ENCODE measurements at places on chromosomes 2 and 18. TPM values are rescaled to one million over a fixed set of nuclear protein-coding genes. Genes with fewer than 3 reads are reported as not detected.

Gene ABHD1
- 1.00 TPM for total RNA-seq

Gene HTR2B
- total RNA-seq = 0.99 TPM

Gene HPCAL1
- total RNA-seq = 25.0 TPM

Gene STPG4
- total RNA-seq = not detected

Gene KHK
- total RNA-seq = 251 TPM

Gene ANKRD29
- total RNA-seq = 0.39 TPM

- H3K27ac ChIP-seq = no peak overlapping the region
- no peaks in the 10 kb centered on the region for H3K36me3 ChIP-seq
- H3K27me3 ChIP-seq = no peaks in the 10 kb centered on the region
- no peaks in the 10 kb centered on the region for H3K4me1 ChIP-seq
- no peak overlapping the region for H3K4me3 ChIP-seq
Measured at GRCh38 chr2:113069676-113070605, 2.2 kb downstream of the IL1F10 start.

DNA sequence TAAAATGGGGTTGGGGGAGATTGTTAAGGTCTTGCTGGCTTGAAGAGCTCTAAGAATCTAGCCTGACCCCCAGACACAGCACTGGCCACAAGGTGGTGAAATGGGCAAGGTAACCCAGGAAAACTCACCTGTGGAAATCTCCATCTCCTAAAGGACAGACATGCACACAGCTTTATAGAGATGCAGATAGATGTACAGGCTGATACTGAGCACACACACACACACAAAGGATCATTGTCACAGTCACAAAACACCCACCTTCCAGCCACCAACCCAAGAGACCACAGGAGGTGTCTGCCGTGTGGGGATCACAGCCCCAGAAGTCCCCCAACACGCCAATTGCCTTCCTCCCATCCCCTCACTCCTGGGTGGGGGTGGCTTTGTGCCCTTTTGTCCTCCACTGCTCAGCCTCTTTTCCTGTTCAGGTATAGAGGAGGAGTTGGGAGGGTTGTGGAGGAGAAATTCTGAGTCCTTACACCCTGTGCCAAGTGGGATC lies 3.2 kb upstream of the CYP26B1 start:
- no peaks in the 10 kb centered on the region for H3K27me3 ChIP-seq
- H3K4me3 ChIP-seq = no peak overlapping the region
- no peak overlapping the region for H3K27ac ChIP-seq
- DNase-seq = no peak
- no peaks in the 10 kb centered on the region for H3K36me3 ChIP-seq
- H3K4me1 ChIP-seq = peaks cover 28% of the 10 kb centered on the region

- H3K4me3 ChIP-seq = no peak overlapping the region
- no peaks in the 10 kb centered on the region for H3K4me1 ChIP-seq
- H3K27ac ChIP-seq = no peak overlapping the region
- no peaks in the 10 kb centered on the region for H3K36me3 ChIP-seq
- H3K27me3 ChIP-seq = no peaks in the 10 kb centered on the region
Measured at GRCh38 chr2:145797692-145798091, 1277.8 kb upstream of the ZEB2 start.

DNA sequence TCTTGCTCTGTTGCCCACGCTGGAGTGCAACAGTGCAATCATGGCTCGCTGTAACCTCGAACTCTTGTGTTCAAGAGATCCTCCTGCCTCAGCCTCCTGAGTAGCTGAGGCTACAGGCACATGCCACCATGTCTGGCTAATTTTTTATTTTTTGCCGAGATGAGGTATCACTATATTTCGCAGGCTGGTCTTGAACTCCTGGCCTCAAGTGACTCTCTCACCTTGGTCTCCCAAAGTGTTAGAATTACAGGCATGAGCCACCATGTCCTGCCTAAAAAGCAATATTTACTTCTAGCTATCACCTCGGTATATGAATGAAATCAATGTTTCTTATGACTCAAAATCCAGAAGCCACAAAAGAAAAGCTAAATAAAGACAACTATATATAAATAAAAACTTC lies 2.2 kb downstream of the BUB1 start:
- no peak overlapping the region for H3K27ac ChIP-seq
- no peaks in the 10 kb centered on the region for H3K36me3 ChIP-seq
- H3K27me3 ChIP-seq = no peaks in the 10 kb centered on the region

- H3K27ac ChIP-seq = no peak overlapping the region
- H3K4me3 ChIP-seq = no peak overlapping the region
- H3K27me3 ChIP-seq = no peaks in the 10 kb centered on the region
- DNase-seq = no peak
Measured at GRCh38 chr18:5467671-5468070, 76.1 kb downstream of the EPB41L3 start.

DNA sequence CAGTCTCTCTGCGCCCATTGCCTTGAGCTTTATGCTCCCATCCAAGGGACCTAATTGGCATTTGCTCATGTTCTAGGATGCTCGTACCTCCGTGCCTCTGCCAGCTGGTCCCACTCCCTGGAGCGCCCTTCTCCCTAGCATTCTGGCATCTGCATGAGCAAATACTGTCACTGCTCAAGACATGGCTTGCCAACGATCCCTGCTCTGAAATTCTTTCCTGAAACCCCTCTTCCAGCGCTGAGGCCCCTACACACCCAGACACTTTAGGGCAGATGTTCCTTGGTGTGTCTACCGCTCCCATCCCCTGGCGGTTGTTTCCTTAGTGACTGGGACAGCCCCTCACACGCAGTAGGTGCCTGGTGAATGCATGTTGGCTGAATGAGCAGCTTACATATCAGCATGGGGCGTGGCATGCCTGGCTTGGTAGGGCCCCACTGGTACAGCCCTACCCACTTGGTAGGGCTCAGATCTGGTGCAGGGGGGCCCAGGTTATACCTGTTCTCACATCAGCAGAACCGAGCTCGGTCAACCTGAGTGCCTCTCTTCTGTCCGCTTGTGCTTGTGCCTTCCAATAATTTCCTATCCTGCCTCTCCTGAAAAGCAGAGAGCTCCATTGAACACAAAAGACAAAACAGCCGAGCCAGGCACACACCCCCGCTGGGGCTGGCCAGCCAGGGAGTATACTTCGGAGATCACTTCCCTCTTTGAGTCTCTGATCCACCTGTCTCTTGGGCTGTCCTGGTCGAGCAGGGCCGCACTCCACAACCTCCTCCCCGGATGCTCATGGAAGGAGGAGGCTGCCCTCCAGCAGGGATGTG lies 59.2 kb downstream of the INHBB start:
- DNase-seq = no peak
- no peaks in the 10 kb centered on the region for H3K4me1 ChIP-seq
- H3K4me3 ChIP-seq = no peak overlapping the region
- H3K27ac ChIP-seq = no peak overlapping the region

- no peaks in the 10 kb centered on the region for H3K36me3 ChIP-seq
- H3K4me1 ChIP-seq = no peaks in the 10 kb centered on the region
- H3K27ac ChIP-seq = no peak overlapping the region
- no peak overlapping the region for H3K4me3 ChIP-seq
Measured at GRCh38 chr2:178205853-178206521, 11.7 kb downstream of the OSBPL6 start.

GRCh38 chr2:55047677-55048299 lies 2.5 kb downstream of the RTN4 start:
- no peaks in the 10 kb centered on the region for H3K36me3 ChIP-seq
- H3K27me3 ChIP-seq = no peaks in the 10 kb centered on the region
- peak overlapping the region; percentile 87 for H3K27ac ChIP-seq
- no peak for DNase-seq
- H3K4me1 ChIP-seq = no peaks in the 10 kb centered on the region

DNA sequence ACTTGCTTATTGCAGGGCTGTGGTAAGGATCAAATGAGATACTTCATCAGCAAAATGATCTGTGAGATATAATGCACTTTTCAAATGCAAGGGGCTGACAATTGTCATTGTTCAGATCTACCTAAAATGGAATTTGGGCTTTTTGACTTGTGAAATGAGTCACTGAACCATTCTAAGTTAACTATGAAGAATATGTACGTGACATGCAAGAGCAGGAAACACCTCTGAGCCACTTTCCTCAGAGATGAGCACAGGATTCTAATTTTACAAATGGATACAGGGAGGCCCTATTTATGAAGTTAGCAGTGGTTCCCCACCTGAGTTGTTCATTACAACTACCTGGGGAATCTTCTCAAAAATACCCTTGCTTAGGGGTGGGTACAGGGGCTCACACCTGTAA lies 26.7 kb downstream of the CTLA4 start:
- no peaks in the 10 kb centered on the region for H3K4me1 ChIP-seq
- no peak overlapping the region for H3K4me3 ChIP-seq
- no peaks in the 10 kb centered on the region for H3K36me3 ChIP-seq
- DNase-seq = no peak
- no peaks in the 10 kb centered on the region for H3K27me3 ChIP-seq
- no peak overlapping the region for H3K27ac ChIP-seq

- H3K4me1 ChIP-seq = peaks cover 14% of the 10 kb centered on the region
- no peaks in the 10 kb centered on the region for H3K27me3 ChIP-seq
- no peak overlapping the region for H3K4me3 ChIP-seq
Measured at GRCh38 chr2:105418522-105418921, 19.7 kb upstream of the FHL2 start.

Data from right lobe of liver (tissue), 6 donors.